ENCODE measurements at places on chromosomes 3 and 15.

GRCh38 chr3:173938616-173939015 lies 541.1 kb downstream of the NLGN1 start:
- no peak for DNase-seq

GRCh38 chr3:172448661-172449465 lies 607 bp upstream of the GHSR start:
- DNase-seq: no peak

- no peak for DNase-seq
These were observed 532 bp upstream of the SELENOT start for GRCh38 chr3:150602426-150603152.

DNA sequence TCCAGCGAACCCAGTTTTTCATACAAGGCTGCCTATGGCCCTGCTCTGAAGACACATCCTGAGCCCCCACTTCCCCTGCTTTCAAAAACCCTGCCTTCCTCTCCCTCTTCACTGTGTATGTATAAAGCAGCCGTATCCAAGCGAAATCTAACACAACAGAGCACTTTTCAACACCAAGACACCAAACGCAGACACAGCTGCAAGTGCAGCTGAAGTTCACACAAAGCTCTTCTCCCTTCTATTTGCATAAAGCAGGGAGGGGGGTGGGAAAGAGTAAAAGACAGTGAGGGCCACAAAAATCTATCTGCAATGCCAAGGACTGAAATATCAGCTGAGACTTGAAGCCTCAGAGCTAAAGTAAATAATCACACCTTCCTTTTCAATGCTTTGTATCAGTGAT lies 35.1 kb upstream of the CSPG5 start:
- DNase-seq: no peak

- no peak for DNase-seq
These were observed 100.0 kb upstream of the CSPG5 start for GRCh38 chr3:47678446-47679338.

DNA sequence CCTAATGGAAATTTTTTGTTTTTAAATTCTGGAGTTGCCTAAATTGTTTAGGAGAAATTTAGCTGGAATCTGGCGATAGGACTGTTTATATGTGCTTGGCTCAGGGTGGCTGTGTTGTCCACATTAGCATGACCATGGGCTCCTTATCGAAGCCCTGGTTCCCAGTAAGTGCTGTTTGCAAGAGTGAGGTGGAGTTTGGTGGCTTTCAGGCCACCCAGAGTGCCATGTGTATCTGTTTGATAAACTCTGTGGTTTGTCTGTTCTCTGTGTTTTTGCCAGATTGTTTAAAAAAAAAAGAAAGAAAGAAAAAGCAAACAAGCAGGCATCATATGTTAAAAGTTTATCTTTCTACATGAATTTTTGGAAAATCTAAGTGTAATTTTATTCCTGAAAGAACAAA lies 51.5 kb downstream of the PLCL2 start:
- DNase-seq: no peak

GRCh38 chr3:40914475-40914874 lies 284.8 kb upstream of the CTNNB1 start:
- DNase-seq: no peak

DNA sequence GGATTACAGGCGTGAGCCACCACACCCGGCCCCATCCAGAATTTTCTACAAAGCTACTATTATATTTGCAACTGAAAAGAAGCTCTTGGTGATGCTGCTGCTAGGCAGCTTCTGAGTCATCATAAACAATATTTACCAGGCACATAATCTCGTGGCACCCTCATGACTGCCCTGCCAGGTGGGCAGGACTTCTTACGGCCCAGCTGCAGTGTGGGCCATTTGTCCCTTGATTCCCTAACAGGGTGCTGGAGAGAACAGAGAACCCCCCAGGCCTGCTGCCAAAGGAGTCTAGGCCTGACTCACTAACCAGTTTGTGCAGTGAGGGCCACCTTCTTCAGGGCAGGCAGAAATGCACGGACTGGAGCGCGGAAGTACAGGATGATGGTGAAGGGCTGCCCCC lies 4.9 kb downstream of the EPB42 start:
- no peak for DNase-seq

DNA sequence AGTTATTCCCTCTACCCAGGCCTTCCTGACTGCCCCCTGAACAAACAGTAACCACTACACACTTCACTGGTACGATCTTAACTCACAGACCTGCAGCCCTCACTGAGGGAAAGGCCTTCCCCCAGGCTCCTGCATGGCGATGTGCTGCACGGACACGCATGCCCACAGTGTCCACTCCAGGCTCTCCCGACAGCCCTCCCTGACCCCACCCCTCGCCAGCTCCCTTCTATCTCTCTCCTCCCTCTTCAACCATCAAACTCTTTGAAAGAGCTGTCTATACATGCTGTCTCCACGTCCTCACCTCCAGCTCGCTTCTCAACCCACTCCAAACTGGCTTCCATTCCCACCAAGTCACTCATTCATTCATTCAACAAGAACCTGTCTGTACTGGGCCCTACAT lies 3.9 kb downstream of the SCN5A start:
- DNase-seq: no peak

Data from glomerular endothelial cell (primary cell).